Osteocyte (in vitro differentiated cells): ENCODE measurements at places on chromosomes 12 and 14. TPM values are rescaled to one million over a fixed set of nuclear protein-coding genes. Genes with fewer than 3 reads are reported as not detected.

OTX2 gene
- not detected in 2 replicates for total RNA-seq

GSC gene
- total RNA-seq: not detected in 2 replicates

CCDC175 gene
- total RNA-seq: not detected in 2 replicates

ACVRL1 gene
- total RNA-seq: not detected in 2 replicates

BDKRB2 gene
- 0.31 and 0.40 TPM in 2 replicates for total RNA-seq

GUCY2C gene
- not detected in 2 replicates for total RNA-seq

SLCO1B1 gene
- total RNA-seq: not detected in 2 replicates

C12orf75 gene
- 157 and 169 TPM in 2 replicates for total RNA-seq

CISTR gene
- not detected in 2 replicates for total RNA-seq

TAS2R9 gene
- total RNA-seq: 0.34 TPM in 1 of 2 replicates, not detected in the other

RILPL2 gene
- 4.1 and 4.4 TPM in 2 replicates for total RNA-seq

GLIPR1L1 gene
- not detected in 2 replicates for total RNA-seq

TGFB3 gene
- 176 and 190 TPM in 2 replicates for total RNA-seq

CEBPE gene
- not detected in 2 replicates for total RNA-seq

HOXC6 gene
- not detected in 2 replicates for total RNA-seq

SOX5 gene
- 5.4 and 6.3 TPM in 2 replicates for total RNA-seq

ACOT6 gene
- total RNA-seq: not detected in 2 replicates

NELL2 gene
- total RNA-seq: not detected in 2 replicates

PRIM1 gene
- 5.6 and 6.2 TPM in 2 replicates for total RNA-seq

SPX gene
- total RNA-seq: 9.4 and 11.6 TPM in 2 replicates

RPL10L gene
- not detected in 2 replicates for total RNA-seq

MEG3 gene
- total RNA-seq: not detected in 2 replicates

ESR2 gene
- total RNA-seq: 0.16 and 0.18 TPM in 2 replicates

LPAR5 gene
- total RNA-seq: 0.32 and 0.50 TPM in 2 replicates

IRAK3 gene
- total RNA-seq: 0.21 and 0.32 TPM in 2 replicates

AKAP5 gene
- total RNA-seq: 3.4 and 3.6 TPM in 2 replicates

NDUFA12 gene
- total RNA-seq: 74.3 and 77.8 TPM in 2 replicates

TMEM117 gene
- total RNA-seq: 14.2 and 18.4 TPM in 2 replicates

EEF1AKMT3 gene
- total RNA-seq: 9.8 and 11.8 TPM in 2 replicates

HNRNPA1 gene
- total RNA-seq: 792 and 819 TPM in 2 replicates

AICDA gene
- not detected in 2 replicates for total RNA-seq

TPCN1 gene
- total RNA-seq: 74.6 and 80.6 TPM in 2 replicates

EXOC5 gene
- total RNA-seq: 72.3 and 77.1 TPM in 2 replicates

ZNF641 gene
- total RNA-seq: 11.9 and 18.5 TPM in 2 replicates

SPTLC2 gene
- 28.1 and 31.3 TPM in 2 replicates for total RNA-seq

CLEC2A gene
- not detected in 2 replicates for total RNA-seq

OTOGL gene
- total RNA-seq: 0.19 and 0.21 TPM in 2 replicates

CCDC88C gene
- total RNA-seq: 1.1 and 1.4 TPM in 2 replicates

RFX4 gene
- total RNA-seq: not detected in 2 replicates

DNAH10 gene
- 0.16 and 0.29 TPM in 2 replicates for total RNA-seq

OR10P1 gene
- total RNA-seq: not detected in 2 replicates

FOXA1 gene
- not detected in 2 replicates for total RNA-seq

ERO1A gene
- total RNA-seq: 38.5 and 38.9 TPM in 2 replicates

PPP1CC gene
- 99.0 and 102 TPM in 2 replicates for total RNA-seq

EXOC3L4 gene
- 0.86 TPM in 1 of 2 replicates, not detected in the other for total RNA-seq

KRT8 gene
- 18.6 and 19.8 TPM in 2 replicates for total RNA-seq

TMEM30B gene
- 1.2 and 1.3 TPM in 2 replicates for total RNA-seq

KRT3 gene
- total RNA-seq: not detected in 2 replicates

OR11H7 gene
- total RNA-seq: not detected in 2 replicates

HOTAIR gene
- not detected in 2 replicates for total RNA-seq

CLEC4D gene
- total RNA-seq: not detected in 2 replicates

OTUB2 gene
- total RNA-seq: 1.3 TPM in 2 replicates

ADGRD1 gene
- total RNA-seq: 1.0 and 1.5 TPM in 2 replicates

SERPINA10 gene
- not detected in 2 replicates for total RNA-seq

CD27 gene
- total RNA-seq: not detected in 2 replicates
